ENCODE measurements at places on chromosomes 6 and 20.

- DNase-seq, result no peak
Observed at GRCh38 chr6:113584767-113585166, 272.4 kb upstream of the MARCKS start.

DNA sequence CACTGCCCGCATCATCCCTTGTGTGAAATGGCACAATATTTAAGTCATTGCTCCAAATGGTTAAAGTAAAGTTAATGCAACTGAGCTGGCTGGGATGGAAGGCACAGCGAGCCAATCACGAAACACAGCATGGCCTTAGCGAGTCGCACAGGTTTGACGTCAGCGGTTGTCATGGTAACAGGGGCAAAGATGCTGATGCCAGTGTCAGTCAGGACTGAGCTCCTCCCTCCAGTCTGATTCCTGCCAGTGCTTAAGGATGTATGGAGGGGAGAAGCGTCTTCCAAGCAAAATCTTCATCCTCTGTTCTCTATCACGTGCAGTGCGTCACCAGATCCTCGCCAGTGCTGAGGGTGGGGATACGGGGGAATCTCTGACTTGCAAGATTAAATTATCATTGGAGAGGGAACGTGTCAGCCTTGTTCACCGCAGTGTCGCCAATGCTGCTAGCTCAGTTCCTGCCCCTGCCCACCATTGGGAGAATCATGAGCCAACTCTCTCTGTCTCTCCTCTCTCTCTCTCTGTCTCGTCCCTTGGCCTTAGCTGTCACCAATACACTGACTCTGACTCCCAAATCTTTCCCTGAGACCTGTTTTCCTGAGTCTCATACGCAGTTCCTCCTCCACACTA is 24.5 kb downstream of the TSPYL4 start:
- DNase-seq, result no peak

DNA sequence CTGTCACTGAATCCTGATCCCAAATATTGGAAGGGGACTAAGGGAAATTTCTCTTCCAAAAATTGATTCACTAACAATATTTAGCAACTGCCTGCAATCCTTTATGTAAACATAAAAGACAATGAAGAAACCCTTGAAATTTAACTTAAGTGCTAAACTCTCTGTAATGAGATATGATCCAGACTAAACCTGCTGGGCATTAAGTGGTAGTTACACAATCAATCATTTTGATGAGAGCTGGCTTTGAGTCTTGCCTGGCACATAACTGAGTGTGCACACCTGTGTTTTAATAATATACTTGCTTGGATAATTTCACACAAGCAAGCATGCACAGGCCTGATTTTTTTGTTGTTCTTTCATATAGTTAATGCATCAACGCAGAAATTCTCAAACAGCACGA is 9.8 kb upstream of the ZFP64 start:
- no peak for DNase-seq

- no peak for DNase-seq
Observed at GRCh38 chr6:157761331-157761921, 61.6 kb upstream of the SNX9 start.

DNA sequence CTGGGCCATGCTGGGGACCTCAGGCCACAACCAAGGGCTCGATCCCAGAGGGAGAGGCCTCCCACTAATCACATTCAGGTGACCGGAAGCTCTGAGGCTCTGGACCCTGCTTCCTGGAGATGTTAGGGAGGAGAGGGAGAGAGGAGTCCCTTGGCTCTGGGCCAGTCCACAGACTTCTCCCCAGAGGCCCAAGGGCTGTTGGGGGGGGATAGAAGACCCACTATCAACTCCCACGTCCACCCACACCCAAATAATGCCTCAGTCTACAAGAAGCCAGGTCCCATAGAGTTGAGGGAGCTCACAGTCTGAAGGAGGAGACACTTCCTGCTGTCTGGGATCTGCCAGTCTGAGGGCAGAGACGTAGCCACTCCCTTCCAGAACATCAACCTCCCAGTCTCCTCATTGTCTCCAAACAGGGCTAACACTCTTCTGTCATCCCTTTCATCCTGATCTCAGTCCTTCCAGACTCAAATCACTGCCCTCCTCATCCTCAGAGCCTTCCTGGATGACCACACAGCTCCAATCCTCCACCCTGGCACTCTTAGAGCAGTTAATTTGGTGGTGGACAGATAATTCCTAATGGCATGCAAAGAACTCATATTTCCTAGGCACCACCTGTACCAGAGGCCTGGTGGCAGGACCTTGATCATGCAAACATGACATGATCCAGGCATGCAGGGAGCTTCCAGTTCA is 69.9 kb downstream of the MRPL14 start:
- no peak for DNase-seq

- DNase-seq, result no peak
Observed at GRCh38 chr20:47817573-47817972, 32.3 kb upstream of the SULF2 start.

GRCh38 chr6:52976591-52977035 is 18.5 kb downstream of the GSTA4 start:
- no peak for DNase-seq

- no peak for DNase-seq
Observed at GRCh38 chr6:108193835-108194234, 28.0 kb downstream of the NR2E1 start.

GRCh38 chr20:54335299-54335698 is 127.4 kb downstream of the PFDN4 start:
- no peak for DNase-seq

- DNase-seq, result no peak
Observed at GRCh38 chr6:11780097-11780428, 1.5 kb upstream of the ADTRP start.

DNA sequence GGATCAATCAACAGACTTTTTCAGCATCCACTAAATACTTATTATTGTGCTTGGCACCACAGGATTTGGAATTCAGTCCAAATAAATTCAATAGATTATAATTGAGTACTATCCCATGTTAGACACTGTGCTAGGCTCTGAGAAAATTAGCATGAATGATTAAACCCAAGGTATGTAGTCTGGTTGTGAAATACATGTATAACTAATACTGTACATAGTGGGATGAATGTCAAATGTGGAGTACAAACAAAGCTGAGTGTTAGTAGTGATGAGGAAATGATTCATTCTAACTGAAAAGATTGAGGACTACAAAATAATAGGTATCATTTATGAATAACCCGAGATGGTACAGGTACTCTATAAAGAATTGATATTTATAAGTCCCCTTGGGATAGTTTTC is 111.9 kb upstream of the FLRT3 start:
- no peak for DNase-seq

- no peak for DNase-seq
Observed at GRCh38 chr6:16575655-16576054, 185.6 kb downstream of the ATXN1 start.

DNA sequence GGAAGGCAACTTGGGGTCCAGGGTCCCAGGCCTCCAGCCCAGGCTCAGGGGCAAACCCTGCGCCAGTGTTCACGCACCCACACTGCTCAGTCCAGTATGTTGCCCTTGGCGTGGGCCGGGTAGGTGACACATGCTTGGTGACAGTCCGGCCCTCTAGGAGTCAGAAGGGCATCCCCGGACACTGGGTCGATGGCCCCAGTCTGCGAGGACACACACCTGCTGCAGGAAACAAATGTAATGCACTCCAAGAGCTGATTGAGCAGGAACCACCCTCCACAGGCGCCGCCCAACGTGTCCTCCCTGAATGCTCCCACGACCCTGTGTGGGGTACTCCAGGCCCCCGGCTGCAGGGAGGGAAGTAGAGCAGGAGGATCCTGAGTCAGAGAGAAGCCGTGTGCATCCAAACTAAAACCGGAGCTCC is 160.7 kb downstream of the DLL1 start:
- DNase-seq, result no peak

DNA sequence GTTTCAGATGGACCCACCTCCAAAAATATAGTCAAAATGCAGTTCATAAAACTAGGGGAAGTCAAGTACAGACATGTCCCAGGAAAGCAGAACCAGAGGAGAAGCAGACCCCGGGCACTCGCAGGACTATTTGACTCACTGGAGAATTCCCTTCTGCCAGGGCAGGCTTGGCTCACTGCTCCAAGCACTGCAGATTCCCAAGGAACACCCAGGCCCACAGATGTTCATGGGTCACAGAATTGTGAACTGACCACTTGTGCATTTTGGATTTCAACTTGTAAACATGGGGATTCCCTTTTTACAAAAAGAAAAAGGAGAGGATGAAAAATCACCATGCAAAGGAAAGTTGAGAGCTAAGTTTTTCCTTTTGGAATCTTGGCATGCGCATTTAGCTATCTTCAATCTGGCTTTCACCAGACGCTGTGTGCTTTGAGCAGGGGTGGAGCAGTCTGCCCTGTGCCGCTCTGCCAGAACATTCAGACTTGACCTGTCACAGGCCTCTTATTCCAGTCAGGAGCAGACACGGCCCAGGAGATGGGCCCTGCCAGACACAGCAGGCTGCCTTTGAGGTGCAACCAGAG is 237.5 kb upstream of the TAB2 start:
- DNase-seq, result no peak

DNA sequence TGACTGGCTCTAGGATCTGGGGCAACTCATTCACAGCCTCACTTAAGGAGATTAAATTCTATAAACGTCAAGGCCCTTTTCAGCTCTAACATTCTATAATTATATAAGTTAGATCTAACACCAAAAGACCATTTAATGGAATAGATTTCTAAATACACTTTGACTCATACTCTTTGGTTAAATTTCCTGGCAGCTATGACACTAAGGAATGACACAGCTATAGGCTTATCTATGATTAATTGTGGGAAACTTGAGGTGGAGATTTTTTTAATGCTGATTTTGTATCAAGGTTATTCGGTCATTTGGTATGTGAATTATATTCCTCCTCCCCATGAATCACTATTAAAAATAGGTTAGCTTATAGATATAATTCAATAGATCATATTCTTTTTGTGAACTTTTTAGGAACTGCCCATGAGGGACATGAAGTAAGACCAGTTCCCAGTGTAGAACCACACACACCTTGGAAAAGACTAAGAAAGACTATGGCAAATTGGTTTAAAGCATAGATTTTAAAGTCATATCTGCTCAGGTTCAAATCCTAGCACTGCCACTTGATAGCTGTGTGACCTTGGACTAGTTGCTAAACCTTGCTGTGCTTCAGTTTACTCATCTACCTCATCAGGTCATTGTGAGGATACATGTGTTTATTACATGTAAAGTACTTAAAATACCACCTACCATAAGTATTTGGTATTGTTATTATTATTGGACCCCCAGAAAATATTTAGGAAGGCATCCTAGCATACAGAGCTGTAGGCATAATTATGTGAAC is 116.0 kb downstream of the CRYBG1 start:
- no peak for DNase-seq

DNA sequence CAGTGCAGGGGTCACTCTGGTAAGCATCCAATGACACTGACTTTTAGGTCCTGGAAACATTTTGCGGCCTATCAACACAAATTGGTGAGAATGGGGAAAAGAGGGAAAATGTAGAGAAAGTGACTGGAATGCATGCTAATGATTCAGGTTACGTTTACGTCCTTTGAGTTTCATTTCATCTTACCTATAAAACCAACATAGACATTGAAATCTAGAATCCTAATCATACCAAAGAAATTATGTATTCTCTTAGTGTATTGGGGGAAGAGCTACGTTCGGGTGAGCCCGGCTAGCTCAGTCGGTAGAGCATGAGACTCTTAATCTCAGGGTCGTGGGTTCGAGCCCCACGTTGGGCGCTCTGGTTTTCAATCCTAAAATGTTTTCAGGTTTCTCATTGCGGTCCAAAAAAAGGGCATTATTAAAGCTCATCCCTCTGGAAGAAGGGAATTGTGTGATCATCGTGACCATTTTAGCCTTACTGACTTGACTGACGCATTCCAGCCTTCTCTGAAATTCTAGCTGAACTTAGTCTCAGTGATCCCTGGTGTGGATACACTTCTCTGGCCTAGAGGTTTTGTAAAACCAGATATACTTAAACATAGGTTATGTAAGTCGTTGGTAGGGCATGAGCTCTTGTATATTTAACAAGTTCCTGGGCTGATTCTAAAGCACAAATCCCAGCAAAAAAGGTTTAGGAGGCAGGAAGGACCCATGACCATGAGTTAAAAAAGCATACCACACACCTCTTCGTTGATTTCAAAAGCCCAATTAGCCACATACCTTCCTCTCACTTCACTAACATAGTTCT is 18.3 kb downstream of the HMGN4 start:
- no peak for DNase-seq

DNA sequence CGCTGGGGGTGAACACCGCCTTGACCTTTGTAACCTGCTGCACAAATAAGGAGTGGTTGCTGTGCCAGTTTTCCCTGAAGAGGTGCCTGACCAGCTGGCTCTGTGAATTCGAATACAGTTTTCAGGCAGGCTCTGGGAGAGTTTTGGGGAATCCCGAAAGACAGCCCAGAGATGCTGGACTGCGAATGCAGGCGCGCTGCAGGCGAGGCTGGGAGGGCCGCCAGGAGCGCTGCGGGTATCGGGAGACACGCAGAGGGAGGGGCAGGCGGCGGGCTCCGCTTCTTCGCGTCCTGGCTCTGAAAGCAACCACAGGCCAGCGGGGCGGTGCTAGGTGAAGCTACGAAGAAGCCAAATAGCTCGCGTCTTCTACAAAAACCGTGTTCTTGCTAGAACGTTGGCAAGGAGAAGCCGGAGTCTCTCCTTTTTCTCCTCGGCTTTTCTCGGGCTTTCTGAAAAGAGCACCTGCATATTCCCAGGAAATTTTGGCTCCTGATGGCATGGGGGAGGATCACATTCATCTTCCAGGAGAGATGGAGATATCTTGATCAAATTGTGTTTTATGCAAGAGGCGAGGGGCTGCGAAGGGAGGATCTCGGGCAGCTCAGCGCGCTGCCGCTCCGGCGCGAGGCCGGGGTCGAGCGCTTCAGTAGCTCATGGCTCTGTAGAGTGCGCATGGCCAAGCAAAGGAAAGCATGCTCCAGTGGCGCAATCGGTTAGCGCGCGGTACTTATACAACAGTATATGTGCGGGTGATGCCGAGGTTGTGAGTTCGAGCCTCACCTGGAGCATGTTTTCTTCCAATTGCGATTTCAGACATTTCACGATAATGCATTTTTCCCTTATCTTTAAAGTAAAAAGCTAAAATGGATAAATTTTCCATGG is 158.1 kb upstream of the ZNF184 start:
- no peak for DNase-seq

- DNase-seq, result no peak
Observed at GRCh38 chr6:13708736-13709135, 2.9 kb downstream of the RANBP9 start.

DNA sequence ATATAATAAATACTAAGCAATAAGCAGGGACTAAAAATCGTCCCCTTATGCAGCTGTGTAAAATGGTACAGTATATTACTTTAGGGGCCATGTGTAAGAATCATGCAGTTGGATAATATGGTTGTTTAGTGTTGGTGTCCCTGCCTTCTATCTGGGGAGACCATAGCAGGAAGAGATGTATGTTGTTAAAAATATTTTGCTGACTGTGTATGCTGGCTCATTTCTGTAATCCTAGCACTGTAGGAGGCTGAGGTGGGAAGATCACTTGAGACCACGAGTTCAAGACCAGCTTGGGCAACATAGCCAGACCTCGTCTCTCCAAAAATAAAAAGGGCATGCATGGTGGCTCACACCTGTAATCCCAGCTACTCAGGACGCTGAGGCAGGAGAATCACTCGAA is 5.6 kb downstream of the PANK2 start:
- DNase-seq, result no peak

GRCh38 chr20:35978041-35978513 is 9.7 kb downstream of the CNBD2 start:
- no peak for DNase-seq

Data from stimulated activated CD8-positive, alpha-beta memory T cell treated with anti-CD3 and anti-CD28 coated beads, Interleukin-4, amount 100 ng/mL, for 1 hour (primary cell).